ENCODE measurements at places on chromosomes 12 and 14. TPM values are rescaled to one million over a fixed set of nuclear protein-coding genes. Genes with fewer than 3 reads are reported as not detected.
A peak's percentile ranks its signal among the peaks of the same experiment; 100 is the strongest.

Gene SLC41A2
- total RNA-seq = 1.7 TPM

Gene ITPK1
- 34.6 TPM for total RNA-seq

Gene ABCC9
- not detected for total RNA-seq

Gene RIPK3
- not detected for total RNA-seq

Gene HHIPL1
- 1.2 TPM for total RNA-seq

Gene LAG3
- 2.9 TPM for total RNA-seq

Gene OLR1
- total RNA-seq = not detected

Gene AQP5
- not detected for total RNA-seq

Gene CMTM5
- 4.3 TPM for total RNA-seq

Gene CLEC14A
- total RNA-seq = not detected

Gene NINJ2
- total RNA-seq = 0.37 TPM

GRCh38 chr14:76782885-76783566 lies 21.8 kb downstream of the VASH1 start:
- no peak for DNase-seq

GRCh38 chr14:93956514-93957332 lies 19.6 kb downstream of the ASB2 start:
- DNase-seq = no peak

GRCh38 chr14:35807131-35807961 lies 1.7 kb downstream of the RALGAPA1 start:
- no peak for DNase-seq

DNA sequence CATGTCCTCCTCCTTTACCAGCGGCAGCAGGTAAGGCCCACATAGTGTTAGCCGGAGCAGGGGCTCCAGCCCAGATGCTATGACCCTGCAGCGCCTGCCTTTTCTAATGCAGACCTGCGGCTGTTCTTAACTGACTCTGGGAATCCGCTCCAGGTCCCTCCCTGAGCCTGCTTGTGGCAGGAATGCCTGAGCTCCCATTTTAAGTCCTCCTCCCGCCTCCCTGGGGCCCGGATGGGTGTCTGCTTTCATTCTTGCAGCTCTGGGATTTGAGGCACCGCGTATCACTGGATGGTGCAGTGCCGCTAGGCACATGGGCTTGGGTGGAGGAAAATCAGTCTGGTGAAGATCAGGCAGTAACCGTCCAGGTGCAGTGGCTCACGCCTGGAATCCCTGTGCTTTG lies 7.6 kb downstream of the TSPAN9 start:
- peak; percentile 80 for DNase-seq

DNA sequence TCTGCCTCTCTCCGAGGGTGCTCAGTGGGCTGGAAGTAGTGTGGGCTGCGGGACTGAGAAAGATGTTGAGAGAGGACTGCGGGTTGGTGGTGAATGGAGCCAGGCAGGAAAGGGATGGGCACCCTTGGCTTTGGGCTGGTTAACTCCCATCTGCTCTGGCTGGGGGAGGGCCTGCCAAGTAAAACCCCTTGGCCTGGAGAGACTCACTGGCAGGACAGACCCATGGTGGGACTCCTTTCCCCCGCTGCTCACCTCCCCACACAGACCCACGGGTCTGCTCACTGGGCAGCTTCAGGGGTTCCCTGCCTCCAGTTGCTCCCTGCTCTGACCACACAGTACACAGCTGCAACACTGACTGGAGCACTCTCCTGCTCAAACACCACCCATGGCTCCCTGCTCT lies 54.1 kb downstream of the KRT80 start:
- DNase-seq = no peak

- peak; percentile 52 for DNase-seq
Measured at GRCh38 chr12:117100251-117100650, 1.0 kb upstream of the TESC start.

DNA sequence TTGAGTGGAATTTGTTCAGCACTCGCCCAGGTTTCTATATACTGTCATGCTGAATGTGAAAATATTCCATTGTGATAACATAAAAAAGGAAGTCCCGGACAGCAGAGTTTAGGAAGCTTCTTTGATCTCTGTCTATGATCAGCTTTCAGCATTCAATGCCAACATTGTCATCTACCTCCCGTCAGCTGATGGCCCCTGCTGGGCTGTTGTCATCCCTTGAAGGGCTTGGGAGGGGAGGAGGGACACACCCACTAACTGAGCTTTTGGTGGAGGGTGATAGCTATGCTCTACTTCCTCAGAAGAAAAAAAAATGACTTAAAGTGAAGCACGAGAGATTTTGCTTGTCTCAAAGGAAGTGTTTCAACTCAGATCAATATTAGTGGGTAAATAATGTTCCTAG lies 4.7 kb upstream of the KRT77 start:
- DNase-seq = peak; percentile 52

GRCh38 chr14:64598404-64598803 lies 48.6 kb downstream of the PPP1R36 start:
- DNase-seq = no peak

DNA sequence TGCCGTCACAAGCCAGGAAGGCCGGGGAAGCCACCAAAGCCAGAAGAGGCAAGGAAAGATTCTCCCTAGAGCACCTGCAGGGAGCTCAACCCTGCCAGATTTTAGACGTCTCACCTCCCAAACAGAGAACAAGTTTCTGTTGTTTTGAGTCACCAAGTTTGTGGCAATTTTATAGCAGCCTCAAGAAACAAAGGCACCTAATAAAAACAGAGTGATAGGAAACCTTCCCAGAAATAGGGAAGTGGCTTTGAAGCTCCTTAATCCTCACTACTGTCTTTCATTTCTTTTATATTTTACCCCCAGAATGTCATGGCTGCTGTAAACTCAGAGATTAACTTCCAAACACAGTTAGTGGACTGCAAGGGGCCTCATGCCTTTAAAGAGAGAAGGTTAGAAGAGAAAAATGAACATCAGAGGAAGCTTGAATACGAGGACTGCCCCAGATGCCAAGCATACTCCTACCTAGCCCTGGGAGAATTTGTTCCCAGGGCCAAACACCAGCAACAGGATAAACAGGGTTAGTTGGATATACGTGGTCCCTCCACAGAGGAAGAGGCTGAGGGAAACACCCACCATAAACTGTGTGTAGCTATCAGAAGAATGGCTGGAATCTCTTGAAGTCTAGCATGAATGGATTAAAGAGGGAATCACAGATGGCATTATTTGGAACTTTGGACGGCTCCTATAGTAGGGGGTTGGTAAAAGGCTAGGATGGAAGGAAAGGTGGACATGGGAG lies 148.3 kb downstream of the KCNA5 start:
- no peak for DNase-seq

DNA sequence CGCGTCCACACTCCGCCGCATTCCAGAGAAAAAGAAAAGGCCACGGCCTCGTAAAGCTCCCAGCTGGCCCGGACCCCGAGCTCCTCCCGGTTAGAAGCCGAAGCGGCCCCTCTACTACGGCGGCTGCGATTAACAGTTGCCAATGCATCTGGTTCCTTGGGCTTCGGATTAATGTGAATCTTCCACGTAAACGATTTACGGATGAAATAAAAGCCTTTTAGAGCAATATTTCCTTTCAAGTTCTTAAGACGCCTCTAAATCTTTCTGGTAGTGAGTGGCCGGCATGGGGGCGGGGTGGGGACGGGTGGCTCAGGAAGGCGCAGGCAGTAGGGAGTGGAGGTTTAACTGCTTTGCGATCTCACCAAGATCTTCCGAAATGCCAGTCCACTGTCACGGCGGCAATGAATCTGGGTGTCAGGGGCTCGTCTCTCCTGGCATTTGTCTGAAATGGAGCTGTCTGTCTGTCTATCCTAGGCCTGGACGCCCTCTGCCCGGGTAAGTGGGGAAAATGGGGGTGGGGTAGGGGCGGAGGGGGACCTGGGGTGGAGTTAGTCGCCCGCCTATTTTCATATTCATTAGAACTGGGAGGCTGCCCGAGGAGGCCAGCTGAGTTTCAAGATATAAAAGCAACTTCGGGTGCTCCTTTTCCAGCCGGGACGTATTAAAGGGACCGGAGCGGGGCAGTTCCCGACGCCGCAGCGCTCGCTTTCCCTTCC lies 413 bp upstream of the ALX1 start:
- peak; percentile 71 for DNase-seq

DNA sequence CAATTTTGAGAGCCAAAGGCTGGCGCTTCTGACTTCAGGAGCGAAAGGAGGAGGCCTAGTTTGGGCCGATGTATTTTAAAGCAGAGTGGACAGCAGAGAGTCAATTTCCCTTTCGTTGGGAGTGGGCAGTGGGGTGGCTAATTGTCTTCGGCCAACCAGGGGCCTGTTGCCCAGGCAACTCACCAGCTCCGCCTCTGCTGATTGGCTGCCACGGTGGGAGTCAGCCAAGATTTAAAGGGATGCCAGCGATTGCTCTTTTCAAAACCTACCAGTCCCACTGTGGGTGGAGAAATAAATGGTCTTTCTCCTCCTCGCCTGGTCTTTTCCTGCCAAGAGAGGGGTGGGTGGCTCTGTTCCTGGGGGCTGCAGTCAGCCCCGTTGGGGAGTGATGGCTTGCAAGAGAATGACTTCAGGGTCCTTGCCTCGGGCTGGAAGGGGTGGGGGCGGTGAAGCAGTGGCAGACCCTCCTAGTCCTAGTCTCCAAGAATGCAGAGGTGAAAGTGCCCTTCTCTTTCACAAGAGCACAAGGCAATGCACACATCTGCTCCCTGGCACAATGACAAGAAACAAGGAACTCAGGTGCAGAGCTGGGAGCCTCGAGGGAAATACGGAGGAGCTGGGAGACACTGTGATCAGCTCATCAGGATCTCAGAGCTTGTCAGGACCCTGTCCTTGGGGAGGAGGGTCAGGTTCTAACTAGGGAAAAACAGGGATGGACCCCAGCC lies 37.7 kb downstream of the RASAL1 start:
- DNase-seq = peak; percentile 74

GRCh38 chr12:42854826-42855225 lies 265.3 kb upstream of the PRICKLE1 start:
- DNase-seq = no peak

GRCh38 chr12:70106347-70106746 lies 136.9 kb upstream of the CNOT2 start:
- DNase-seq = no peak

GRCh38 chr12:25504744-25505143 lies 48.3 kb downstream of the LMNTD1 start:
- no peak for DNase-seq

- DNase-seq = peak; percentile 52
Measured at GRCh38 chr14:51430633-51431032, 190.6 kb downstream of the TMX1 start.

DNA sequence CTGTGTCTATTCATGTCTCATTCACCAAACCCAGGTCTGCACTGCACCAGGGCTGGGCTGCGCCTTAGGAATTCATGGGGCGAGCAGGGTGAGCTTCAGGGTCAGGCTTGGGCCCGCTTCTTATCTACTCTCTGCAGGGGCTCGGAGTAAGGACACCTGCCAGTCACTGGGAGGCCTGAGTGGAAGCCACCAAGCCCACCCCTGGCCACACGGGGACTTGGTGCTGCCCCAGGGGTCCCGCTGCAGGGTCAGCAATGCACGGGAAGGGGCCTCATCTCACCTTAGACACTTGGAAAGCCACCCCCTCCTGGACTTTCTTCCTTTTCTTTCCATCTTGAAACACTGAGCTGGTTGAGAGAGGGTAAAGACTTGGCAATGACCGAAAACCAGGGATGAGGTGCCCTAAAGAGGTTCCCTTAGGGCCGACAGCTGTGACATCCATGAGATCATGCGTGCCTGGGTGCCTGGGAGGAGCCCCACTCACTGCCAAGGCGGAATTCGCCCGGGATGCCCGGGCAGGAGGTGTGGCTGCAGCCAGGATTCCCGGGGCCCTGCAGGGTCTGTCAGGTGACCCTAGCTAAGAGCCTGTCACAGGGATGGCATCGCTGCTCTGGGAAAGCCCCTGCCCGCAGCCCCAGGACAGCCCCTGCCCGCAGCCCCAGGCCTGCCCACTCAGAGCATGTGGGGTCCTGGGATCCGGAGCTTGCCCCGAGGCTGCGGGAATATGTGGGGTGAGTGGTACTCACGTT lies 45.5 kb upstream of the EML1 start:
- no peak for DNase-seq

- peak; percentile 21 for DNase-seq
Measured at GRCh38 chr14:94598816-94599655, 13.2 kb upstream of the SERPINA3 start.

- DNase-seq = no peak
Measured at GRCh38 chr12:42125388-42125767, 19.3 kb downstream of the GXYLT1 start.

DNA sequence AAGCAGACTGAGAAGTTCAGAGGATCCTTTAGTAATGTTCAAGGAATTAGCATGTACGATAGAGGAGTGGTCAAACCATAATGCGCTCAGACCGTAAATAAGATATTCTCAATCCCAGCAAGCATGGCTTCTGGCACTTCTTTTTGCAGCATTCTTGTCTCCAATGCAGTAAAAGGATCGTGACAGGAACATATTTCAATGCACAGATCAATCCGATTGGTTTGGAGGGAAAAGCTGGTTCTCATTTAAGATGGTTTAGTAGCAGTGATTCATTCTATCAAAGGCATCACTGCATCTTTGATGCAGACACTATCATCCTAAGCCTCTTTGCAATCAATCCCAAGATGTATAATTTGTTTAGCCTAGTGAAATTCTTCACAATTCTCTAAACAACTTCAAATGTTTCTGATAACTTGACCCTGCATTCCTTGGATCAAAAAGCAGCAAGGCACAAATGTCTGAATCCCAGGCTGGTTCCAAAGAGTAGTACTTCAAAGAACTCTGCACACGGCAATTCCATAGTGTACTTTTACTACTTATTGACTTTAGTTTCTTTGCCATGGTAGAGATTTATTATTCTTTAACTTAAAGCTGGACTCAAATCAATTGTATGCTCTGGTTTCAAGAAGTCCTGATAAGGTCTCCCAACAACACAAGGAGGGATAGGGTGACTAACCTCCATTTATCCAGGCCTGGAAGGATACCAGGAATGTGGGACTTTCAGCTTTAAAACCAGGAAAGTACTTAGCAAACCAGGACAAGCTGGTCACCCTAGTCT lies 96.8 kb upstream of the MDM1 start:
- DNase-seq = peak; percentile 14

- DNase-seq = no peak
Measured at GRCh38 chr12:65614259-65614889, 209.9 kb upstream of the HMGA2 start.

DNA sequence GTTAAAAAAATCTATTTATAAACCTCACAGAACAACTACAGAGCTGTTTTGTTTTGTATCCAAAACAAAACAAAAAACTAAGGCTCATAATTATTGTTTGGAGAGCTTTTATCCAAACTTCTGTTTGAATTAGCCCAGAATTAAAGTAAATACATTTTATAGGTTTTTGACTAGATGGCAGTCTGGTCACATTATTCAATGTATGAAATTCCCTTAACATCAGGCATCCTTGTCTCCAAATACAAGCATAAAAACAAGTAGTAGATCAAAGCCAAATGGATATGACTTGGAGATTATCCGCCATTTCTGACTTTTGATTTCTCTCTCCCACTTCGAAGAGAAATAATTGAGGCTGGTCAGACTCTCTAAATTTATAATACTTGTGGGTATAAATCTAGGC lies 63.5 kb downstream of the SLC38A1 start:
- no peak for DNase-seq

DNA sequence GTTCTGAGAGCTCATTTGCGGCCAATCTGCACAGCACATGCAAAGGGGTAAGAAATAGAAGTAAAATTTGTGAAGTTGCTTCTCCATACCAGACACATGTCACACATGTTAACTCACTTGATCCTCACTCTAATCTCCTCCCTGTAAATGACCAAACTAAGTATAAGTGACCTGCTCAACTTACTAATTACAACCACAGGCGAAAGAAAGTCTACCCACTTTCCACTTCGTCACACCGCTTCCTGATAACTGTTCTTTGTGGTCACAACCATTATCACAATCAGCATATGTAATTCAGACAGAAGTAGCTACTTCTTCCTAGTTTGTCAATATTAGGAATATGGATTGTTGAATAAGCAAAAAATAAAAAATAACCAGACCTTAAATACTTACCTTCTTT lies 293.7 kb upstream of the CLEC14A start:
- no peak for DNase-seq

Data from neural progenitor cell (in vitro differentiated cells).